ENCODE measurements at places on chromosomes 7 and 10.

- DNase-seq = no peak
Observed at GRCh38 chr7:117251687-117252086, 71.2 kb downstream of the WNT2 start.

DNA sequence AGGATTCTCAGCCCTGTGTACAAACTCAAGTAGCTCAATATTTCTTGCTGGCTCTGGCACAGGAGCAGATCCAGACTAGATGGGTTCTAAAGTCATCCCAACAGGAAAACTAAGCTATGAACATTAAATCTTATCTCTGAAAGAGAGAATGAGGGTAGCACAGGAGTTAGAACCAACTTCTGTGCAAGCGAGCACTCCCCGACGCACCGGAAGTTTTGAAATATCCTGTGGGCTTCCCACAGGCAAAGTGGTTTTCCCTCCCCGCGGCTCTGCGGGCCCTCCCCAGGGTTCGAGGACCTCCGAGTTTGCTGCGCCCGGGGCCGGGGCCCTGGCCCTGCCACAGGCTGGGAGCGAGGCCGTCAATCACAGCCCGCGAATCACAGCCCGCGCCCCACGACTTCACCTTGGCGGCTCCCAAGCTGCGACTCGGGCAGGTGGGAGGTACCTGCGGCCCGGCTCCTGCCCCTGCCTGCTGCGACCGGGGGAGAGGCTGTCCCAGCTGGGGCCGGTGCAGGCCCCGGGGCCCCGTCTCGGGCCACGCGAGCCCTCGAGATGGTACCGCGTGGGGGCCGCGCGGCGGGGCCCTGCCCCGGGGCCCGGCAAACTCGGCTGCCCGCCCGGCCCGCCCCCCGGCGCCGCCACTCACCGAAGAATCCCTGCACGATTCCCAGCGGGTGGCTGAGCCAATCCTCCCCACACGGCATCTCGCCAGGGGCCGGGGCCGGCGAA is 598 bp downstream of the MCMBP start:
- peak; percentile 14 for DNase-seq

- no peak for DNase-seq
Observed at GRCh38 chr7:66804001-66804400, 63.5 kb downstream of the RABGEF1 start.

GRCh38 chr7:30117896-30118295 is 16.9 kb upstream of the MTURN start:
- DNase-seq = no peak

DNA sequence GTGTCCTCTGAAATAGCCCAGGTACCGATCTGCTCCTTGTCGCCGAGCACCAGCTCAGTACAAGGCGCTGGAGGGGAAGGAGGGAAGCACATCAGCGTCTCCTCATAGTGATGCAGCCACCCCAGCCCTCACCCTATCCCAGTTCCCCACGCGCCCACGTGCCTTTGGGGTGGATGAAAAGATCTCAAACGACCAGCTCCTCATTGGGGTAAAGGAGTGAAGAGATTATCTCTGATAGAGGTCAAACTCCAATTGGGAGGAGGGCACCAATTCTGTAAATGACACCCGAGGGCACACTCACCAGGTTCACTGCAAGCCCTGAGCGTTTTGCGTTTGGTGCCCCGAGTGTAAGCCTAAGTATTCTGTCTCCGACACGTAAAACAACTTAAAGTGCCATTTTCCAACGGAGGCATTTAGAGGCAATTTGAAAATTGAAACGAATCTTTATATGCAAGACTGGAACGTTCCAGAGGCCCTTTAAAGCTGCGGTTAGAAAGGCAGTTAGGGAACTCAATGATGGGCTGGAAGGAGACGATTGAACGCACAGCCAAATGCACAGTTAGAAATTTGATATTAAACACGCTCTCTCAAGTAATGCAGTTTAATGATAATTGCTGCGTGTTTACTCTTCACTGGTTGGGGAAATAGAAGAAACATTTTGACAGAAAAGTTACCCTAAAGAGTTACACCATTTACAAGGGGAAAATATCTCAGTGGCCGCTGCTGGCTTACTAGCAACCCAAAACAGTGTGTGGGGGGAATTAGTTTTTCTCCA is 8.9 kb upstream of the EMX2 start:
- no peak for DNase-seq

- no peak for DNase-seq
Observed at GRCh38 chr7:31318313-31318712, 22.2 kb downstream of the NEUROD6 start.

GRCh38 chr7:46175221-46175620 is 254.1 kb upstream of the IGFBP3 start:
- no peak for DNase-seq

GRCh38 chr10:88138319-88138848 is 275.0 kb downstream of the PTEN start:
- DNase-seq = no peak

- DNase-seq = no peak
Observed at GRCh38 chr7:47407821-47408674, 173.9 kb downstream of the TNS3 start.

- no peak for DNase-seq
Observed at GRCh38 chr10:43735907-43736306, 87.2 kb upstream of the ZNF32 start.

GRCh38 chr7:151570366-151570915 is 50.7 kb upstream of the RHEB start:
- no peak for DNase-seq

GRCh38 chr7:30029696-30030095 is 1.5 kb downstream of the PLEKHA8 start:
- no peak for DNase-seq

DNA sequence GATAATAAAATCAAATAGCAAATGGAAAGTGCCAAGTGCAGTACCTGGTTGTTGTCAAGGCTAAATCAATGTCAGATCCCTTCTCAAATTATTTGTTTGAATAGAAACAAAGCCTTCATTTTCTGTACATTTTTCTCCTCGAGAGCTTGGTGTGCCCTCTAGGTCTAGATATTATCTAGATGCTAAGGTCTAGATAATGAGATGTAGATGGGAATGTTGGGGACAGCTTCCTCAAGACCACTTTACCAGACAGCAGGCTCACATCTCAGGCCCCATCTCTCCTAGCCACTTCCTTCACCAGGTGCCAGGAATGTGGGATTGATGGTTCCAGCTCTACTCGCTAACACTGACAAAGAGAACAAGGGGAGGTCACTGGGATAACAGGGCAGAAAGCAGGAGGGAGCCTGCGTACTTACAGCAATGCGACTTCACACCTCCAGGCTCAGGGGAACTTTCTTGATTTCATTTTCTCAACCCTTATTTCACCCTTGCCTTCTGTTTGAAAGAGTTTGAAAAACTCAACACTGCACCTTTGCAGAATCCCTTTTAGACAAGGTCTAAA is 451.4 kb upstream of the VSTM2A start:
- DNase-seq = no peak

GRCh38 chr10:30227481-30227880 is 121.6 kb downstream of the MTPAP start:
- DNase-seq = no peak

DNA sequence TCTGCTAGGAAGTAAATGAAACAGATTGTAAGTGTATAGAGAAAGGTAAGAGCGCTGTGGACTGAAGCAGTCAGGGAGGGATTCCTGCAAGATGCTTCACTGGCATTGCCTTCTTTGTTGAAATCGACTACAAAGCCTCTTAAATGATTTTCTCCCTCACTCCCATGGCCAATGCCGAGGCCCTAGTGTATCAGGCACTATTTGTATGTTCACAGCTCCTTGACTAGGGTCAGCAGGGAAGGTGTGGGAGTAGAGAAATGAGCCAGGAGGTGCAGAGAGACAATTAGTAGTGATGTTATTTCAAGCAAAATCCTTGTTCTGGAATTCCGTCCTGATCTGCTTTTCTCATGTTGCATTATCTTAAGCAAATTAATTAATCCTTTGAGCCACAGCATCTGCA is 22.9 kb upstream of the DUSP5 start:
- DNase-seq = no peak

DNA sequence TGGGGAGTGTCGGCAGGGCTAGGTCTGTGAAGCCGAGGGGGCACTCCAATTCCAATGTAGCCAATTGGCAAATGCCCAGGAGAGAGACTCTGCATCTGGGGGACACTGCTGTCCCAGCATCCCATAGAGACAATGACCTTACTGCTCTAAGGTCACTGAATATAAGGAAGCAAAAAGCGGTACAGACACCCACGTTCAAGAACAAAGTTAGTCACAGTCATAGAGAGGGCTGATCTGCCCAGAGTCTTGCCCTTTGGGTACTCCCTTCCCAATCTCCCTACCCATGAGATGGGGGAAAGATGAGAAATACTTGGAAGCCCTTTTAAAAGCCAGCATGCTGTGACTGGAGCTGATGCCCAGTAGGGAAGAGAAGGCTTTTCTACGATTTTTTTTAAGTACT is 76.3 kb upstream of the GSDME start:
- no peak for DNase-seq

DNA sequence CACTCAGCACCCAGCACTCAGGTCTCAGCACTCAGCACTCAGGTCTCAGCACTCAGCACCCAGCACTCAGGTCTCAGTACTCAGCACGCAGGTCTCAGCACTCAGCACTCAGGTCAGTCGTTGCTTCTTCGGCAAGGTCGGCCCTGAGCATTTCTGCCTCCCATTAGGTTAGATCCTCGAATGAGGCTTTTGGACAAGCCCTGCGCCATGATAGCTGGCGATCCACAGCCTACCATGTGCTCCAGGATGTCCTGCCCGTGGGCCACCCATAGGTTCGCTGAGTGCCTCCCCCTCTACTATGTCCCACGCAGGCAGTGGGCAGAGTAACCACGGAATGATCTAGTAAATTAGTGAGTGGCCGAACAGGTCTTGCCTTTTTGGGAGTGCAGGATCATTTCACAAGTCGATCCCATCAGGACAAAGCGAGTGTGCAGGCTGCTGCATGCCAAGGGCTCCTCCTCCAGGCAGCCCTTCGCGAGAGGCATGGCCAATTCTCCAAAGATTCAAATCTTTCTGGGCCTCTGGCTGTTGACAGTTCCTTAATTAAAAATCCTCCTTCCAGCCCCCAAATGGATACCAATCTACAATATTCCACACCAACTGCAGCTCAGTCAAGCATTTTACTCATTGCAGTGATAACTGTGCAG is 206.3 kb downstream of the ADARB2 start:
- no peak for DNase-seq

DNA sequence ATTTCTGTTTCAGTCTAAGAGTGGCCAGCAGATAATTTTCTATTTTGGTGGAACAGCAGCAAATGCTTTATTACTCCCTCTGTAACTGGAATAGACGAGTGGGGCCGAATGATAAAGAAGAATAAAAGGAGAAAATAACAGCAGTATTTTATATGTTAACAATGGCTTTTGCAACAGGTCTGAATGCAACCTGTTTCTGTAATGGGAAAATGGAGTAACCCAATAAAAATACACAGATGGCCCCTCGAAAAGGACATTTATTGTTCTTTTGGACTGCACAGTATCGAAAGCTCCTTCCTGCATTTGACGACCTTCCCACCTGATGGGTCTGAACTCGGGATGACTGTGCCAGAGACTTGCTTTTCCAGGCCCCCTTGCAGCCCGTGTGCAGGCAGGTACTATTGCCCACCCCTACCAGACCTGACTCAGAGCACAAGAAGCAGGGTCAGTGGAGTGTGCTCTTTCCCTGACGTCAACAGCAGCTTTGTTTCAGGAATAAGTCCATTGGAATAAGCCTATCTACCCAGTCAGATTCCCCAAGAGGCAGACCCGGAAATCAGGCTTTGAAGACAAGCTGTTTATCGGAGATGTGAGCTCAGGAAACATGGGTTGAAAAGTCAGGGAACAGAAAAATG is 306.5 kb upstream of the NEBL start:
- no peak for DNase-seq

DNA sequence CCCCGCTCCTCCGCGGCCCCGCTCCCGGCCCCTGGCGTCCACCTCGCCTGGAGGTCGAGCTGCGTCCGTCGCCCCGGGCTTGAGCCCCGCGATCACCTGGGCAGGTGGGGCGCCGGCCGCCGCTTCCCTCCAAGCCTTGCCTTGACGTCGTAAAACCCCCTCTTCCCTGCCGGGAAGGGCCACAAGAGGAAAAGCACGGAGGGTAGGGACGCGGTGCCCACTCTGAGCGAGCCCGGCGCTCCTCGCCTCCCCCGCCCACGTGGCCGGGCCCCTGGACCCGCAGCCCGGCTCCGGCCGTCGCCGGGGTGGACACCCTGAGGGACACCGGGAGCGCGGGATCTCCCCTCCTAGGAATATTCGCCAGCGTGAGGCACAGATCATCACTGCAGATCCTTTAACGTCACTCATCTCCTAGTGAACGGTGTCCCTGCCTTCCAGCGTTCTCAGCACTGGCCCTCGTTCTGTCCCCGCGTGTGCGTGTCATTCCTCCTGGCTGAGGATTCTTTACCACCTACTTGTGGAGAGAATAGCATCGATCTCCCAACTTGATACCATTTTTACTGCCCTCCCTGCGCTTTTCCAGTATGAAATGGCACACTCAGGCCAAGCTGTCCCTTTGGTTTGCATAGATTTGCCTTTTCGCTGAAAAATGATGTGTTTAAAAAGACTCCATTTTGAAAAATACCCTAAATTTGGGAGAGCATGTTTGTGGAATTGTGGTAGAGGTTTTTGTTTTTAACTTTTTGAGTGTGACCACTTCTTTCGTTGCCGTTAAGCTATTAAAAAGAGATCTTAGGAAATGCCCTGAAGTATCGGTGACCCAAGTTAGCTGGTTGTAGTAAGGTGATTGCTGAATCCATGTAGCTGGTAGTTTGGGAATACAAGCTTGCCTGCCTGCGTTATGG is 649 bp downstream of the ACTR3B start:
- no peak for DNase-seq

DNA sequence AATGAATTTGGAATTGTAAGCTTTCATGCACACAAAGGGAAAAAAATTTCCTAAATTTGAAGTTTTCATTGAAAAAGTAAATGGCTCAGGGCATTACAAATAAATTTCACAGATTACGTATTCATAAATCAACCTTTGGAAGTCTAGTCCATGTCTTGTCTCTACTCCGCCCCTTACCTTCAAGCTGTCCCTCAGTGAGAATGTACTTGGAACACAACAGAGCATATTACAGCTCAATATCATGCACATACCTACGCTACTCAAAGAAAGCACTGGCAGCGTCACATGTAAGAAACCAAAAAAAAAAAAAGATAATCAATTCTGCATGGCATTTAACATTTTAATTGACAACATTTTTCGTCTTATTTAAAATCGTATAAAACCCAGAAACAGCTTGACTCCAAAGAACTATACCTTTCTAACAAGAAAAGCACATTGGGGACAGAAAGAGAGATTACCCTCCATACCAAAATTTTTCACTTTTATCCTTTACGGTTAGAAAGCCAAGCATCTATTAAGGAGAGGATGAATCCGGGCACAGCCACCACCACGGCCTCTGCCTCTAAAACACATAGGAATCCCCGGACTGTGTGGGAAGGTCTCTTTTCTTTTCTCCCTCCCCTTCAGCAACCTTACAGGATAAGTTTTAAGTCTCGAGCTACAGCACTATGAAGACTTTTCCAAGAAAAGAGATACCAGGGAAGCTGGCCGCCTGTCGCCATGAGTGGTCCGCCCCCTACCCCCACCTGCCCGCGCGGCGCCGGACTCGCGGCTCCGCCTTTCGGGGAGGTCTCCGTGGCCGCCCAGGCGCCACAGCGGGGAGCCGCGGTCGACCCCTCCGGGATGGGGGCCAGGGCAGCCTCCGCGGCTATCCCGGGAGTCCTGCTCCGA is 1.1 kb downstream of the JMJD1C start:
- DNase-seq = no peak

GRCh38 chr10:111873041-111873440 is 310.5 kb downstream of the GPAM start:
- no peak for DNase-seq

GRCh38 chr10:66321723-66322665 is 603.8 kb upstream of the LRRTM3 start:
- DNase-seq = no peak

All from stimulated activated CD8-positive, alpha-beta memory T cell treated with anti-CD3 and anti-CD28 coated beads, Interleukin-2, amount 100 ng/mL, for 1 hour (primary cell).